ENCODE measurements at places on chromosomes 4 and X.

- H3K4me3 ChIP-seq = no peak overlapping the region
- H3K36me3 ChIP-seq = no peaks in the 10 kb centered on the region
- H3K4me1 ChIP-seq = no peaks in the 10 kb centered on the region
- no peaks in the 10 kb centered on the region for H3K27me3 ChIP-seq
Measured at GRCh38 chrX:46628460-46629371, 55.2 kb downstream of the CHST7 start.

DNA sequence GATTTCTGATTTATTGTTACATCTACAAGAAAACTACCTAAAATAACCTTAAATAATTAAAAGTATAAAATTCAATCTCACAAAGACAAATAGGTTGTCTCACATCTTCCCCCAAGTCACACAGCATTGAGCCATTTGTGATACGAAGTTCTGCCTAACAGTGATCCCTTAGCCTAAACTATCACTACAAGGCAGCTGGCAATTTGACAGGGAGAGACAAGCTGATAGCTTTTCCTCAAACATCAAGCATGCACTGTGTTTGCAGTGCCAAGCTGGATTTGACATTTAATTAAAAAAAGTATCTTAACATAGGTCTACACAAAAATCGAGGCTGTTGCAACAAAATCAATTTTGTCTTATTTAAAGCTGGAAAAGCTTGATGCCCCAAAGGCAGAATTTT lies 464.7 kb upstream of the TRAM1L1 start:
- no peak overlapping the region for H3K27ac ChIP-seq
- H3K36me3 ChIP-seq = no peaks in the 10 kb centered on the region

- H3K4me1 ChIP-seq = no peaks in the 10 kb centered on the region
- peaks cover 23% of the 10 kb centered on the region for H3K27me3 ChIP-seq
- H3K36me3 ChIP-seq = no peaks in the 10 kb centered on the region
- no peak for DNase-seq
Measured at GRCh38 chr4:153074936-153075630, 129.2 kb upstream of the TRIM2 start.

DNA sequence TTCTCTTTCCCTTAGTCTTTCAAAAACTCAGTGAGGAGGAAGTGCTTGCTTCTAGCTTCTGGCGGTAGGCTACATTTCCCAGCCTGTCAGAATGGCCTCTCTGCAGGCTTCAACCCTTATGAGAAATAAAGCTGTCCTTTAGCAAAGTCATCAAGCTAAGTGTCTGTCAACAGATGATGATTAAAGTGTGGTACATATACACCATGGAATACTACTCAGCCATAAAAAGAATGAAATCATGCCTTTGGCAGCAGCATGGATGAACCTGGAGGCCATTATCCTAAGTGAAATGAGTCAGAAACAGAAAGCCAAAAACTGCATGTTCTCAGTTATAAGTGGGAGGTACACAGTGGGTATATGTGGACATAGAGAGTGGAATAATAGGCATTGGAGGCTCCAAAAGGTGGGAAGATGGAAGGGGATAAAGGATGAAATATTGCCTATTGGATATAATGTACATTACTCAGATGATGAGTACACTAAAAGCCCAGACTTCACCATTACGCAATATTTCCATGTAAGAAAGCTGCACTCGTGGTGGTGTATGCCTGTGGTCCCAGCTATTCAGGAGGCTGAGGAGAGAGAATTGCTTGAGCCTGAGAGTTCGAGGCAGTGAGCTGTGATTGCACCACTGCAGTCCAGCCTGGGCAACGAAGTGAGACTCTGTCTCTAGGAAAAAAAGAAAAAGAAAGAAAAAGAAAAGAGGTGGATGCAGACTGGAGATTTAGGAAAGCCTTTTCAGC lies 7.9 kb downstream of the TRIM2 start:
- peaks cover 35% of the 10 kb centered on the region for H3K36me3 ChIP-seq
- H3K4me3 ChIP-seq = no peak overlapping the region
- no peak for DNase-seq
- H3K27me3 ChIP-seq = no peaks in the 10 kb centered on the region
- peaks cover 9% of the 10 kb centered on the region for H3K4me1 ChIP-seq
- peak overlapping the region; percentile 96 for H3K27ac ChIP-seq

Measured in endodermal cell (in vitro differentiated cells).